ENCODE measurements at places on chromosomes 3 and 15. TPM values are rescaled to one million over a fixed set of nuclear protein-coding genes. Genes with fewer than 3 reads are reported as not detected.

TNFSF10 gene
- total RNA-seq, result 33.8 TPM

C3orf22 gene
- total RNA-seq, result not detected

GSK3B gene
- total RNA-seq, result 9.9 TPM

CACNA2D3 gene
- total RNA-seq, result 3.8 TPM

SPATA16 gene
- not detected for total RNA-seq

FGD5 gene
- total RNA-seq, result 8.1 TPM

GNAT1 gene
- not detected for total RNA-seq

GADL1 gene
- not detected for total RNA-seq

UACA gene
- total RNA-seq, result 37.9 TPM

FOXP1 gene
- total RNA-seq, result 159 TPM

STAC gene
- total RNA-seq, result 0.29 TPM

IL17RC gene
- total RNA-seq, result 21.1 TPM

TEX55 gene
- total RNA-seq, result not detected

SLC2A2 gene
- total RNA-seq, result 2.9 TPM

EIF3J gene
- total RNA-seq, result 100 TPM

AADACL2 gene
- total RNA-seq, result not detected

PDIA5 gene
- total RNA-seq, result 23.2 TPM

FAM43A gene
- 23.7 TPM for total RNA-seq

DNAH12 gene
- 0.89 TPM for total RNA-seq

HEMK1 gene
- total RNA-seq, result 13.0 TPM

PRICKLE2 gene
- total RNA-seq, result 42.5 TPM

ZIC4 gene
- total RNA-seq, result not detected

MUC20 gene
- 38.8 TPM for total RNA-seq

DAPK2 gene
- 9.0 TPM for total RNA-seq

GOLGA6L6 gene
- total RNA-seq, result not detected

DNAJC17 gene
- total RNA-seq, result 60.7 TPM

LAMB2 gene
- 195 TPM for total RNA-seq

LRRC31 gene
- 27.0 TPM for total RNA-seq

ERC2 gene
- total RNA-seq, result 3.1 TPM

TICRR gene
- 1.2 TPM for total RNA-seq

TRANK1 gene
- 13.5 TPM for total RNA-seq

HES1 gene
- total RNA-seq, result 4.7 TPM

LXN gene
- total RNA-seq, result 8.7 TPM

EHHADH gene
- 0.58 TPM for total RNA-seq

FRMD4B gene
- total RNA-seq, result 29.5 TPM

DPH6 gene
- total RNA-seq, result 7.2 TPM

LMAN1L gene
- total RNA-seq, result not detected

GREM1 gene
- total RNA-seq, result 50.0 TPM

CSTA gene
- 4.6 TPM for total RNA-seq

GDPGP1 gene
- total RNA-seq, result 3.9 TPM

CIDEC gene
- 1.5 TPM for total RNA-seq

TRIM42 gene
- total RNA-seq, result not detected
